ENCODE measurements at places on chromosomes 13 and 19. TPM values are rescaled to one million over a fixed set of nuclear protein-coding genes. Genes with fewer than 3 reads are reported as not detected.
A peak's percentile ranks its signal among the peaks of the same experiment; 100 is the strongest.

- DNase-seq: no peak
Observed at GRCh38 chr13:111860231-111860552, 206.8 kb upstream of the SOX1 start.

The KLK12 gene
- not detected for total RNA-seq

DNA sequence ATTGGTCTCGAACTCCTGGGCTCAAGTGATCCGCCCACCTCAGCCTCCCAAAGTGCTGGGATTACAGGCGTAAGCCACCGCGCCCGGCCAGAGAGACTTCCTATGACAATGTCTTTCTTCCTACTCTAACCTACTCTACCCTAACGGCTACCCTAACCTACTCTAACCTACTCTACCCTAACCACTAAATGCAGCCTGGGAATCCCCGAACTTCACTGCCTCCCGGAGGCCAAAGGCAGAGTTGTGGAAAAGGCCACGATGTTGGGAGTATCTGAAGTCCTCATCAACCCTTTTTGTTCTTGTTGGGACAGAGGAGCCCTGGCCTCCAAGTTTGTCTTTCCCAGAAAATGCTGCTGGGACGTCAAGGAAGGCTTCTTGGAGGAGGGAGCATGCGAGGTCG is 967 bp upstream of the NR2C2AP start:
- DNase-seq: no peak

The GPC5 gene
- total RNA-seq: 3.9 TPM

DNA sequence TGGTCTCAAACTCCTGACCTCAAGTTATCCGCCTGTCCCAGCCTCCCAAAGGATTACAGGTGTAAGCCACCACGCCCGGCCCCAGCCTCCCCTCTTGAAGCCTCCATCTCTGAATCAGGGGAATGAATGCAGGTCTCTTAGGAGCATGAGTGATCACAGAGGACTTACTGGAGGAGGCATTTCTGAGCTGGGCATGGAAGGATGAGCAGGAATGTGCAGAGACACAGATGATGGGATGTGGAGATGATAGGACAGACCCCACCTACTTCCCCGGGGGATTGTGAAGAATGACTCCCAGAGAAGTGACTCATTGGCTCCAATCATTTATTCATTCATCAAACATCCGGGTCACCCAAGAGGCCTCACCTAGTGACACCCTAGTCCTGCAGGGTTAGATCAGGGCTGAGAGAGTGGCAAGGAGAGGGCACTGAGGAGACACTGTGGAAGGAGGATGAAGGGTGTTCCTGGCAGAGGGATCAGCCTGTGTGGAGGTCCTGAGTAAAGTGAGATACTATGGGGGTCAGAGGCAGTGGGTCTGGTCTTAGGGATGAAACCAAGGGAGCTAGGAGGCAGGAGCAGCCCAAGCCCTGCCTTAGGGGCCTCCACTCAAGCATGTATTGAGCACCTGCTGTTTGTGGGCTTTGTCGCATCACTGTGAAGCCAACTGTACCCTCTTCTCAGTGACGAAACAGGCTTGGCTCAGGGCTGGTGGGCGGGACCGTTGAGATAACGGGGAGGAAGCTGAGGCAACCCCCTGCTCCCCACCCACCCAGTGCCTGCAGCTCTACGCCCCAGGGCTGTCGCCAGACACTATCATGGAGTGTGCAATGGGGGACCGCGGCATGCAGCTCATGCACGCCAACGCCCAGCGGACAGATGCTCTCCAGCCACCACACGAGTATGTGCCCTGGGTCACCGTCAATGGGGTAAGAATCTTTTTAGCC is 3.0 kb downstream of the IFI30 start:
- no peak for DNase-seq

- DNase-seq: no peak
Observed at GRCh38 chr13:65940720-65941119, 1289.4 kb downstream of the PCDH9 start.

DNA sequence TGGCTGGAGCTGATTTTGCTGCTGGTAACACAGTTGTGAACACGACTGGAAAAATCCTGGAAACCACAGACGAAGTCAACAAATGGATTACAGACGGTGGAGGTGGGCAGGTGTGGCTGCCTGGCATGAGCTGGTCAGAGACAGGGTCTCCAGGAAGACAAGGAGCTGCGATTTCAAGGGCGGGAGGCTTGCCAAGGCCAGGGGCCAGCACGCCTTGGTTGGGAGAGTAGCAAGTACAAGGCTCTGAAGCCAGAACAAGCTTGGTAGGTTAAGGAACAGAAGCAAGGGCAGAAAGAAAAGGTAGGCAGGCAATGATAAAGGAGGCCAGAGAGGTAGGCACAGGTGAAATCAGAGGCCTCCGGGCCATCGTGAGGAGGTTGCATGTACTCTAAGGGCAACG is 50.7 kb upstream of the AMER2 start:
- DNase-seq: no peak

- no peak for DNase-seq
Observed at GRCh38 chr13:69585656-69586055, 522.0 kb upstream of the ATXN8OS start.

DNA sequence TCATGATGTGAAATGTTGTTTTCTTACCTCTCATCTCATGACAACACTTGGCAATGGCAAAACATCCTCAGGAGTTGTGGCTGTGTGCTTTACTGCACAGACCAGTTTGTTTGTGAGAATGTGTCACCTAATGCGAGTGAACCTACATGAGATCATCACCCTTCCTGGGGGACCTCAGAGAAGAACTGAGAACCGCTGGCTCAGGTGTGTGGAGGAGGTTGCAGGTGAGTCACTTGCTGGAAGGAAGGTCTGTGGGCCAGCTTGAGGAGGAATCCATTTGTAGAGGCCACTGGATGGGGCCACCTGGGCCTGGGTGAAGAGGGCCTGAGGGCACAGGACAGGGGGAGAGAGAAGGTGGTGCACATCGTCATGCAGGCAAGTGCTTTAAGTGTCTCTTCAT is 3.0 kb upstream of the CEACAM1 start:
- peak; percentile 30 for DNase-seq

Data from sigmoid colon (tissue), 7 donors.